Adrenal gland (tissue), 19 donors: ENCODE measurements at places on chromosomes 16 and 17. TPM values are rescaled to one million over a fixed set of nuclear protein-coding genes. Genes with fewer than 3 reads are reported as not detected.

The ENPP7 gene
- not detected for total RNA-seq

DNA sequence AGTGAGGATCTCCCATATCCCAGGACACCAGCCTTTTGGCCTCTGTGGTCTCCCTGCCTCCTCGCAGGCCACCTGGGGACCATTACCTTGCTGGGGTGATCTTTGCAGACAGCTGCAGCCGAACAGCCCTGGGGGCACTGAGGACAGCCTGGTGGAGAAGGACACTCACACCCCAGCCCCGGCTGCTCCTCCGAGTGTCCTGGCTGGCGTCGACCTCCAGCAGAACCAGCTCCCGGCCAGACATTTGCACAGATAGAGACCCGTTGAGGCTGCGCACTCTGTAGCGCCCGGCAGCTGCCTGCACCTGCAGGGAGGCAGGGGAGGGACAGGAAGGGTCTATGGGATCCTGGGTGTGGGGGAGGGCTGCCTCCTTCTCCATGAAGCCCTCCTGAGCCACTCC, 90.3 kb downstream of the RMI2 start:
- H3K4me1 ChIP-seq: no peaks in the 10 kb centered on the region
- no peak overlapping the region for H3K4me3 ChIP-seq
- H3K27ac ChIP-seq: no peak overlapping the region
- no peaks in the 10 kb centered on the region for H3K27me3 ChIP-seq
- DNase-seq: no peak

The GCGR gene
- 2.9 TPM for total RNA-seq

GRCh38 chr17:55641676-55642081, 81.0 kb downstream of the TMEM100 start:
- H3K36me3 ChIP-seq: no peaks in the 10 kb centered on the region
- no peaks in the 10 kb centered on the region for H3K27me3 ChIP-seq
- H3K4me3 ChIP-seq: no peak overlapping the region
- no peaks in the 10 kb centered on the region for H3K4me1 ChIP-seq
- no peak overlapping the region for H3K27ac ChIP-seq
- DNase-seq: peak; percentile 59

The CDH15 gene
- 0.17 TPM for total RNA-seq

DNA sequence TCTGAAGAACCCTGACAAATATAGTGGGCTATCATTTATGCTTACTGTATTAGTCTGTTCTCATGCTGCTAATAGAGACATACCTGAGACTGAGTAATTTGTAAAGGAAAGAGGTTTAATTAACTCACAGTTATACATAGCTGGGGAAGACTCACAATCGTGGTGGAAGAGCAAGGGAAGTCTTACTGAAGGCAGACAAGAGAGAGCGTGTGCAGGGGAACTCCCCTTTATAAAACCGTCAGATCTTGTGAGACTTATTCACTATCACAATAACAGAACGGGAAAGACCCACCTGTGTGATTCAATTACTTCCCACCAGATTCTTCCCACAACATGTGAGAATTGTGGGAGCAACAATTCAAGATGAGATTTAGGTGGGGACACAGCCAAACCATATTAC, 526.8 kb upstream of the GOT2 start:
- no peak overlapping the region for H3K27ac ChIP-seq
- no peaks in the 10 kb centered on the region for H3K27me3 ChIP-seq
- no peaks in the 10 kb centered on the region for H3K36me3 ChIP-seq
- no peaks in the 10 kb centered on the region for H3K4me1 ChIP-seq
- no peak overlapping the region for H3K4me3 ChIP-seq

DNA sequence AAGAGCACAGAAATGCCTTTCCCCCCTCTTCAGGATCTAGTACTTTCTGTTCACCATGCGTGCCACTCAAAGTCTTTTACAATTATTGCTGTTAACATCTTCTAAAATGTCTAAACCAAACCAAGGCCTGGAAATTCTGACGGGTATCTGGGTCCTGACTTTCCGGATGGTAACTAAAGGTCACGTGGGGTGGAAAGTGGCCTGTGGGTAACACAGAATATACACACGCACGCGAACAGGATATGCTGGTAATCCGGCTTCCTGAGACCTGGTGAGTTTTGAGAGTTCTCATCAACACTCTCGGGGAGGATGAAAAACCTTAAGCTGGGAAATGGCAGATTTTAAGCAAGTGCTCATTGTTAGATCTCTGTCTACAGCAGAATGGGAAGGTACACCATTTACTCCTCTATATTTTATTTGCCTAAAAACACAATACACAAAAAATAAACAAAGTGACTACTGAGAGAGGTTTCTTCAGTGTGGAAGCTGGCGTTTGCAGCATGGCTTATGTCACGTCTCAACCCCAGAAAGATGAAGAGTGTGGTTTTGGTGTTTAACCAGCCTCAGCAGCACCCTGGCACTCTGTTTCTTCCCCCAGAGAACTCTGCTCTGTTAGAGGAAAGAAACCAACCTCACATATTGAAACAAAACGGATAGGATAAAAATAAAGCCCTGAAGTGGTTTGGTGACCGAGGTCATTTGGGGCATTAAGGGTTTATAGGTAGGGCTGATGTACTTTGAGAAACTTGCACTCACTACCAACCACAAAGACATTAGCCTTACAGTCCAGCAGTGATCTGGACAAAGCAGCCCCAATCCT, 37.3 kb downstream of the SMG6 start:
- H3K27ac ChIP-seq: peak overlapping the region; percentile 7
- no peaks in the 10 kb centered on the region for H3K36me3 ChIP-seq
- no peak for DNase-seq
- H3K4me3 ChIP-seq: no peak overlapping the region
- peaks cover 5% of the 10 kb centered on the region for H3K4me1 ChIP-seq

GRCh38 chr17:66300956-66301355, 1.5 kb upstream of the PRKCA start:
- DNase-seq: no peak
- no peak overlapping the region for H3K4me3 ChIP-seq
- H3K27ac ChIP-seq: no peak overlapping the region
- H3K36me3 ChIP-seq: no peaks in the 10 kb centered on the region

The KCNJ2 gene
- total RNA-seq: 2.1 TPM
